Head of caudate nucleus (tissue), 42 donors: ENCODE measurements at places on chromosomes 4 and X.

DNA sequence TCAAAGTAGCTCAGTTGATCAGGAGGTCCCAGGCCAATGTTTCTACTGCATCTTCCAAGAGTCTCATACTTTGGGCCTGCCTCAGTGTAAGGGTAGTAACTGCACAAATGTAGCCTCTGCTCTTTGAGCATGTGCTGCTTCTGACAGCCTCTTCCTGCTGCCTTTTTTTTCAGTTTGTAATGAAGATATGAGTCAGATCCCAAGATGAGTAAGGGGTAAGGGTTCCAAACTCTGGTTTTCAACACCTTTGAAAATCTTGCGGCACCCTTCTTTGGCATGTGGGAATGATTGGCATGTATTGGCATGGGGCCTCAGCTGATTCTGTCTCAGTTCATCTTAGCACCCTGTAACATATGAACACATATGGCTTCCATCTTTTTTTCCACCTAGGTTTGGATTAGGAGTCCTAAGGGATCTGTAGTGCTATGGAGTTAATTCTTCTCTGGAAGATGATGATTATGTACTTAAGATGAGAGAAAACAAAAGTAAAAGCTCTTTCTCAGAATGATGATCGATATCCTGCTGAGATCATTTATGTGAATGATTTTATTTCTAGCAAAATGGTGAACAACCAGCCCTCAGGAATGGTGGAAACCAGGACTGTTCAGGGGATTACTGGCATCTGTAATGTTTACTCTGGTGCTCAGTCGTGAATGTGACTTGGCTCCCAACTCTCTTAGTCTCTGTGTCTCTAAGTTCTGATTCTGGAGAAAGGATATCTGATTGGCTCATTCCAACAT is 118.7 kb upstream of the PRPS2 start:
- no peak for DNase-seq

- DNase-seq, result no peak
Measured at GRCh38 chr4:40687676-40688389, 58.2 kb upstream of the RBM47 start.

- DNase-seq, result peak; percentile 17
Measured at GRCh38 chr4:3409571-3410091, 32.1 kb upstream of the HGFAC start.

GRCh38 chr4:113973345-113973744 is 6.1 kb downstream of the ARSJ start:
- DNase-seq, result no peak

DNA sequence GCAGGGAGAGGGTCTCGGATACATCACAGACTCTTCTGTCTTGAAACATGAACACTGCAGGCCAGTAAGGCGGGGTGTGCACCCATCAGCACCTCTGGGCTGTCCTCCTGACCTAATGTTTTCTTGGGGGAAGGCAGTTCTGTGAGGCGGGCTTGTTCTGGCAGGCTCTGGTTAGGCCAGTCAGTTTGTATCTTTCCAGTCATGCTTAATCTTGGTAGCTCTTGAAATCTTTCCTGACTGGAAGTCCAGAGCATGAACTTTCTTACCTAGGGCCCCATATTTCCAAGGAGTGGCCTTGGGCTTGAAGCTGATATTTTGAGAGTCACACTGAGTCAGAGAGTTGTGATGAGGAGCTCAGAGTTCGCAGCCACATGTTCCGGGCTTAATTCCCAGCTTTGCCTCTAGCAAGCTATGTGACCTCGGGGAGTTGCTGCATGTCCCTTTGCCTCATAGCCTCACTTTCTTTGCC is 54.2 kb upstream of the RASSF6 start:
- no peak for DNase-seq
